ENCODE measurements at places on chromosomes 16 and 17.

GRCh38 chr17:47800686-47801085 is 20.9 kb downstream of the OSBPL7 start:
- DNase-seq, result no peak

- DNase-seq, result no peak
Observed at GRCh38 chr16:53111078-53111791, 56.4 kb downstream of the CHD9 start.

- no peak for DNase-seq
Observed at GRCh38 chr16:69762814-69763598, 874 bp downstream of the WWP2 start.

DNA sequence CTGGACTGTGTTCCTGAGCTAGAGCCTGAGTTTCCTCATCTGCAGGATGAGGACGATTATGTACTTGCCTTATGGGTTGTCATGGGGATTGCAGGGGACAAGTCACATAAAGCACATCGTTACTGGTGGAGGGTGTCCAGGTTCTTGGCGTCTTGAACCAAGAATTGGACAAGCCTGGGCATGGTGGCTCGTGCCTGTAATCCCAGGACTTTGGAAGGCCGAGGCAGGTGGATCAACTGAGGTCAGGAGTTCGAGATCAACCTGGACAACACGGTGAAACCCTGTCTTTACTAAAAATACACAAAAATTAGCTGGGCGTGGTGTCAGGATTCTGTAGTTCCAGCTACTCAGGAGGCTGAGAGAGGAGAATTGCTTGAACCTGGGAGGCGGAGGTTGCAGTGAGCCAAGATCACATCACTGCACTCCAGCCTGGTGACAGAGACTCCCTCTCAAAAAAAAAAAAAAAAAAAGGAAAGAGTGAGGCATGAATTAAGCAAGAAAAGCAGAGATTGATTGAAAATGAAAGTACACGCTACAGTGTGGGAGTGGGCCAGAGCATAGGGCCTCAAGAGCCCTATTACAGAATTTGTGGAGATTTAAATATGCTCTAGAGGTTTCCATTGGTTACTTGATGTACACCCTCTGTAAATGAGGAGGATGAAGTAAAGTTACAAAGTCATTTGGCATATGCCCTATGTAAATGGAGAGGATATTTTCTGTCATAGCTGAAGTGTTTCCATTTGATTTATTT is 30.7 kb downstream of the ADGRG5 start:
- peak; percentile 42 for DNase-seq

- no peak for DNase-seq
Observed at GRCh38 chr17:20999841-21000532, 42.8 kb downstream of the USP22 start.

GRCh38 chr16:15847611-15848175 is 9.1 kb downstream of the MYH11 start:
- DNase-seq, result no peak

GRCh38 chr17:17315142-17315821 is 12.1 kb downstream of the NT5M start:
- DNase-seq, result no peak

DNA sequence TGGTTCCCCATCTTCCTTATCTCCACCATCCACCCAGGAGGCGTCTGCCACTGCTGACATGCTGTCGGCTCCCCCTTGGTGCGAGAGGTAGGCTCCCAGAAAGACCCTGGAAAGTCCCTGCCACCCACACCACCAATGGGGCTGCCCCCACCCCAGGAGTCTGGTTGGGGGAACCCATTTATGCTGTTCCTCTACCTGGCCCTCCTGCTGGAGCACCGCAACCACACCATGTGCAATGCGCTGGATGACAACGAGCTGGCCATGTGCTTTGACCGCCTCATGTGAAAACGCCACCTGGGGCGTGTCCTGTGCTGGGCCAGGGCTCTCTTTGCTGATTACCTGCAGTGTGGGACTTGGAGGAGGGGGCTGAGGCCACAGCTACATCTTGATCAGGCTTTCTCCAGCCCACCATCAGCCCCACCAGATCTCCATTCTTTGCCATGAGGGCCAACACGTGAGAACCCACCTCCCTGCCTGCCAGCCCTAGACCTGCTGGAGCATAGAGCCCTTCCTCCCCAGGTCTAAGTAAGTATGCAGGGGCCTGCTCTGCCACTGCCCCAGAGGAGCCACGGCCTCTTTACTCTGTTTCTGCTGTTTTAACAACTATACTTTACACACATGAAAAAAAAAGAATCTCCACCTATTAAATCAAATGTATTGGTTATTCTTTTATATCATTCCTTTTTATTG is 7.9 kb upstream of the ALDH3A1 start:
- DNase-seq, result no peak

DNA sequence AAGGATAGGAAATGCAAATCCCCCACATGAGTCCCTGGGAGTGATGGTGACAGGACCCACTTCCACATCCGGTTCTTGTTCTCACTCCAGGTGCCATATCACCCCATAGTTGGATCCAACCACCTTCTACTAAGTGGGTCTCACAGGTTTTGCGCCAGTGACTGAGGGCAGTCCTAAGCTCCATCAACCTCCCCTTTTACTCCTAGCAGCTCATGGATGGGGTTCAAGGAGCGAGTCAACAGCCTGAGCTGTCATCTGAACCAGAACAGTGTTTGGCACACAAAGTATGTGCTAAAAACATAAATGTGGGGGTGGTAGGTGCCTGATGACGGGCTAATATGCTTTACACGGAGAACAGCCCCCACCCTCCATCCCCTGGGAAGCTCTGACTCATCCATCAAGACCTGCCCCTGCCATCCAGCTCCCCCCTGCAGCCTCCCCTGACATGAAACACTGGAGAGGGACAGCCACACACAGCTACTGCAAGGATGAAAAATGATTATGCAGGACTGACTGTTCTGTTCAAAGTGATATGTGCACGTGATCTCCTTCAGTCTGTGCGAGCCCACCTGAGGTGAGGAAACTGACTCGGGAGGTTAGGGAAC is 143.2 kb upstream of the CDH5 start:
- no peak for DNase-seq

DNA sequence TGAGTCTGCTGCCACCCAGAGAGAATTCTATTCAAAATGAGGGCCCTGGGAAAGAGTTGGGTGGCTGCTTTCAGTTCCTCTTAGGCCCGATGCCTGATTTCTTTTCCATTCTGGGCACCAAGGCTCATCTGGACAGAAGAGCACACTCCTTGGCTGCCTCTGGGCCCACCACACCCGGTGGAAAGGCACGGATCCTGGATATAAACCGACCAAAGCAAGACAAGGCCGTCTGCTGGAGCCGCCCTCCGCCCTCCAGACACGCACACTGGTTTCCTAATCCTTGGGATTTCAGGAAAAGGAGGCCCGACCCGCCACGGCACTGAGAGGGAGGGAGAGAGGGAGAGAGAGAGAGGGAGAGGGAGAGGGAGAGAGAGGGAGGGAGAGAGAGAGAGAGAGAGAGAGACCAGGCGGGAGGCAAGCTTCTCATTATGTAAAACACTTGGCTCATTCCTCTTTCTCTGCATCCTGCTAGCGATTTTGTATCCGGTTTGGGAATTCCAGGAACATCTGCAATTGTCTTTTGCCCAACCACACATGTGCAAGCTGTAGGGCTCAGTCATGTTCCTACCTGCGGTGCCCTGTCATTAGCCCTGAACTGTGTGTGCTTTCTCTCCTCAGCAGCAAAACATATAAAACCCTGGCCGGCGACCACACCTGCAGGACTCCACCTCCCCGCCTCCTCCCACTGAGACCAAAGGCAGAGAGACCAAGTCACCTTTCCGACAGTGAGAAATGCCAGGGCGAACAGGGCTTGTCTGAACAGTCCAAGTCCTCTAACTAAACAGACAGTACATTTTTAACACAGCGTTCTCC is 347.2 kb downstream of the SOX9 start:
- no peak for DNase-seq

GRCh38 chr17:64074704-64075426 is 54.4 kb upstream of the ICAM2 start:
- DNase-seq, result no peak

DNA sequence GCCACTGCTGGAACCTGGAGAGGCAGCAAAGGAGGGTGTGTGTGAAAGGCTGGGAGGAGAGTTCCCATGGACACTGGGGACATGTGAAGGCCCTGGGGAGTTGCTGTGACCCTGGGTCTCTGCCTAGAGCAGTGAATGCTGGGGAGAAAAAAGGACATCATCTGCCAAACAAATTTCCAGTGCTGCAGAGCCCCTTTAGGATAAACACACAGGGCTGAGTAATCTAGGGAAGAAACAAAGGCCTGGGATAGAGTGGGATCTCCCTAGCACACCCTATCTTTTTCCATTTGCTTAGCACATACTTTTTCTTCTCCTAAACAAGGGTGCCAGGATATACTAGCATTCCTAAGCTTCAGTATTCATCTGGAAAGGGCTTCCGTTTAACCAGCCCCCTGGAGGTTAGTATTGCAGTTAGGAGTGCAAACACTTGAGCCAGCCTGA is 3.3 kb upstream of the HIGD1B start:
- DNase-seq, result no peak

DNA sequence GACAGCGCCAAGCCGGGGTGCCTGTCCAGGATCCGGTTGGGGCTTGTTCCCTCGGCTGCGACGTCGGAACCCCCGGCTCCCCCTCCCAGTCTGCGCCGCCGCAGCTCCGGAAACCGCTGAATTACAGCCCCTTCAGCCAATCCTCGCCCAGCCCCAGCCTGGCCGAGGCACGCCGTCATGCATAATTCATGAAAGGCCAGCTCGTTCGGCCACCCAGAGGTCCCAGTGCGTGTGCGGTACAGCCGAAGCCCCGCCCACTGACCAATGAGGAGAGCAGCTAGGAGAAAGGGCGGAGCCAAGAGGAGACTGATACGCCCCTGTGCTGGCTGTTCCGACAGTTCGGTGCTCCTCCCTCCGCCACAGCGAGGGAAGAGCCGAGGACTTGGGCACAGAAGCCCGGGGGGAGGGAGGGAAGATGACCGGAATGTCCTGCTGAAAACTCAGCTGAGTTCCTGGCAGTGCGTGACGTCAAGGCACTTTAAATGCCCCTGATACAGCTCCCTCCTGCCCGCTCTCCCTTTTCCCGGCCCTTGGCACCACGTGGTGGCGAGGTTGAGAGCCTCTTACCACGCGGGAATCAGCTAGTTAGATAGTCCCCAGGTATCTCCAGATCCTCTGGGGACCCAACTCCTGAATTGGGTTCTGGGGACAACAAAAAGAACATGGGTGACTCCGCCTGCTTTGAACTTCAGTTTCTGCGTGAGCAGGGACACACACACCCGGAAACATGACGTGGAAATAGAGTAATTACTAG is at the start of gene STAT3:
TSS of gene STAT3 (minus strand) at position 62 of the 754 bp plus-strand sequence. CDS start 39,926 bp downstream, outside the sequence.
- peak; percentile 100 for DNase-seq

- no peak for DNase-seq
Observed at GRCh38 chr17:31856750-31857149, 2.3 kb downstream of the COPRS start.

DNA sequence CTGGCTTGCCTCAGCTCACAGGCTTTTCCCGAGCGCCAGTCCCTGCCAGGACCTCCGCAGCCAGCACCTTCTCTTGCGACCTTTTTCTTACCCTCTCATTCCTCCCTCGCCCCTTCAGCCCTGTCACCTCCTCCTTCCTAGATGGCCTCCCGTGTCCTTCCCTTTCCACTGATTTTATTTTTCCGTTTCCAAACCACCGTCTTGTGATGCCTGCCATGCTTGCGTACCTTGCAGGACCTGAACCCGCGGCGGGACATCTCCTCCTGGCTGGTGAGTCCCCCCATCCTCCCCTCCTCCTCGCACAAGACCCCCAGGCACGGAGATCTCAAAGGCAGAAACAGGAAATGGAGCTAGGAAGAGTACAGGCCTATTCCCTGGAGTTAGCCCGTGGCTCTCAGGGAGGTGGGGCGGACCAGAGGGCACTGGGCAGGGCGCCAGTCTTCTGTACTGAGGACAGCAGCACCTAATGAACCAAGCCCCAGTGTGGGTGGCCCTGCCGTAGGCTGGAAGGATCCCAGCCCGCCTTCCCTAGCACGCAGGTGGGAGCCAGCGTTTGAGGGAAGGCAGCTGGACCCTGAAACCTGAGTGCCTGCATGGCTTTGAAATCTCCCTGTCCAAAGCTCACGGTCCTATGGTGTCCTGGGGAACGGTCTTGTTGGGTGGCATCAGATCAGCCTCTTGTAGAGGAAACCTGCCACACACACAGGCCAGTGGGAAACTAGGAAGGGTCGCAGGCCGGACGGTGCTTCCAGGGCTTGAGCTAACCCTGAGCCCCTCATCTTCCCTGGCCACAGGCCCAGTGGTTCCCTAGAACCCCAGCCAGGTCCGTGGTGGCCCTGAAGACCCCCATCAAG is 612 bp downstream of the CISD3 start:
- no peak for DNase-seq

DNA sequence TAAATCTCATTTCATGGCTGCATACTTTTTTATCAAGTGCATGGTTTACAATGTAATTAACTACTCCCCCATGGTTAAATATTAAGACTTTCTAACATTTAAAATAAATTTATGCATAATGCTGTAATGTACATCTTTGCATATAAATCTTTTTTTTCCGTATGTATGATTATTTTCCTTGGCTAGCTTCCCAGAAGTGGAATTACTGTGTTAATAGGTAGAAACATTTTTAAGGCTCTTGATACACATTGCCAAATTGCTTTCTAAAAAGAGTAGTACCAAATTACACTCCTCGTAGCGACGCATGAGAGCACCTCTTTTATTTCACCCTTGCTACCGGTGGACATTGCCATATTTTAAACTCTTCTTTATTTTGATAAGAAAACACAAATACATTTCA is 141.1 kb downstream of the DNAH9 start:
- no peak for DNase-seq

DNA sequence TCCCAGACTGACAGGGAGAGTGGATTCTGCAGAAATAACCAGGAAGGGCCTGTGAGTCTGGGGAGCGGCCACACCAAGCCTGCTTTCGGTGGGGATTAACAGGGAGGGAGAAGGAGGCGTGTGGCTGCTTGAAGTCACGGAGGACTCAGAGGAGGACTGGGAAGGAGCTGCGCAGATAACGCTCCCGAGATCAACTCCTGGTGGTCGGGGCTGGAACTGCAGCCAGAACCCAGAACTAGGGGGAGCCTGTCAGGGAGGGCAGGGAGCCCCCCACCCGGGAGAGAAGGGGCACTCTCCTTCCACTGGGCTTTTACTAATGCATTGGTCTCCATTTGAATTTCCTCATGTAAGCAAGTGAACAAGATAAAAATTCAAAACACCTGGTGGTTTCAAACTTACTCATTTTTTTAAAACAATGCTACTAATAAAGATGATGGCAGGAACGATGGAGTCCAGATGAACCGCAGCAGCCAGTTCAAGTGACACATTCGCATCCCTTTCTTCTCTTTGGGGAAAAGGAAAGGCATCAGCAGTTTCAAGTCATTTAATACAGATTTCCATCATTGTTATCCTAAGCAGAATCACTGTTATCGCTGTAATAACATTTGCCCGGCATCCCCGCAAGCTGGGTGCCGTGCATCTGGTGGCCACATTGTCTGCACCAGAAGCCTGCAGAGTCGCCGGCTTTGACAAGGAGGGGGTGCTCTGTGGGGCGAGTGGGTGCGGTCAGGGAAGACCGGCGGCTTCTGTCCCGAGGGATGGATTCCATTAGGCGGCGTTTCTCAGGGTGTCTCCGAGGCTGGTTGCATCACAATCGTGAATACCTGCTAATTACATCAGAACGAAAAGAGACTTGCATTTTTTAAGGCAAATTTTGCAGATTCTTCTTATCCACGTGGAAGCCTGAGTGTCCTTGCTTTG is 183.0 kb downstream of the FOXL1 start:
- DNase-seq, result peak; percentile 40

GRCh38 chr17:79977708-79978547 is 57.7 kb downstream of the TBC1D16 start:
- DNase-seq, result no peak

GRCh38 chr17:1553354-1554266 is 9.0 kb downstream of the PITPNA start:
- DNase-seq, result no peak

- DNase-seq, result no peak
Observed at GRCh38 chr16:83198977-83199376, 572.2 kb downstream of the CDH13 start.

Data from activated CD4-positive, alpha-beta T cell treated with anti-CD3 and anti-CD28 coated beads, Interleukin-2, Interleukin-4, amounts not matched to agents 100 ng/mL and 50 ng/mL, durations not matched to agents 16 hours and 8 hours (primary cell).